ENCODE measurements at places on chromosomes 2 and 18. TPM values are rescaled to one million over a fixed set of nuclear protein-coding genes. Genes with fewer than 3 reads are reported as not detected.
A peak's percentile ranks its signal among the peaks of the same experiment; 100 is the strongest.

- peaks cover 3% of the 10 kb centered on the region for H3K4me1 ChIP-seq
- DNase-seq = no peak
- no peaks in the 10 kb centered on the region for H3K36me3 ChIP-seq
- no peak overlapping the region for H3K27ac ChIP-seq
Measured at GRCh38 chr2:34320056-34320455, 721.0 kb upstream of the FAM98A start.

DNA sequence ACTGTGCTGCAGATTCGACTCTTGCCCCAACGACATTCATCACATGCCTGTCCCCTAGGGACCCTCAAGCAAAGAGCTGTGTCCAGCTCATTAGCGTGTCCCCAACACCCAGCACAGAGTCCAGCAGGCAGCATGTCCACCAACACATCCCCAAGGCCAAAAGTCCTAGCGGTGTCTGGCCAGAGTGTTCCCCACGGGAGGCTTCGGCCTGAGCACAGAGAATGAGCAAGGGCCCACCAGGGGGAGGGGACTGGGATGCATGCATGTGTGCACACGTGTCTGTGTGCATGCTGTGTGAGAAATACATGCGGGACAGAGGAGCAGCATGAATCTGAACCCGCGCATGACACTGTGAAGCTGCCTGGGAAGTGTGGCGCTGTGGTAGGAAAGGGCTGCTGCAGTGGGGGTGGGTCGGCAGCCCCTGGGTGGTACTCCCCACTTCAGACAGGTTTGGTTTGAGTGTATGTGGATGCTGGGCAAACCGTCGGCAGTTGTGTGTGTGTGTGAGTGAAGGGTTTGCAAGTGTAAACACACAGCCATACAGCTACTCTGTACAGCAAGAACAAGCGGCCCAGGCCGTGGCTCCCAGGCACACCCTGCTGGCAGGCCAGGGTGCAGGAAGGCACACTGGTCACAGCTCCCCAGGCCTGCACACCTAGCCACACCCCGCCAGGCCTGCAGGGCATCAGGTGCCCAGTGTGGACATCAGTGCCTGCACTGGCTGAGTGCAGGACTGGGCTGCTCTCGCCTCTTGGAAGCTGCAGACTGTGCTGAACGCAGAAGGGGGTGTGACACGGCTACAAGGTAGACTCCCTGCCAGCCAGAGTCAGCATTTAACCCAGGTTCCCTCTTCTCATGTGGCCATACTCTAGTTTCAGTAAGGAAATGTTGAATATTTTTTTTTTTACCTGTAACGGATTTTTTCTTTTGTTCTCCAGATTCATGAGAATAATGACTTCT is 19.5 kb upstream of the HES6 start:
- H3K4me1 ChIP-seq = peaks cover 22% of the 10 kb centered on the region
- peaks cover 9% of the 10 kb centered on the region for H3K27me3 ChIP-seq
- peak overlapping the region; percentile 16 for H3K4me3 ChIP-seq
- peaks cover 4% of the 10 kb centered on the region for H3K36me3 ChIP-seq
- DNase-seq = no peak
- H3K27ac ChIP-seq = no peak overlapping the region

DNA sequence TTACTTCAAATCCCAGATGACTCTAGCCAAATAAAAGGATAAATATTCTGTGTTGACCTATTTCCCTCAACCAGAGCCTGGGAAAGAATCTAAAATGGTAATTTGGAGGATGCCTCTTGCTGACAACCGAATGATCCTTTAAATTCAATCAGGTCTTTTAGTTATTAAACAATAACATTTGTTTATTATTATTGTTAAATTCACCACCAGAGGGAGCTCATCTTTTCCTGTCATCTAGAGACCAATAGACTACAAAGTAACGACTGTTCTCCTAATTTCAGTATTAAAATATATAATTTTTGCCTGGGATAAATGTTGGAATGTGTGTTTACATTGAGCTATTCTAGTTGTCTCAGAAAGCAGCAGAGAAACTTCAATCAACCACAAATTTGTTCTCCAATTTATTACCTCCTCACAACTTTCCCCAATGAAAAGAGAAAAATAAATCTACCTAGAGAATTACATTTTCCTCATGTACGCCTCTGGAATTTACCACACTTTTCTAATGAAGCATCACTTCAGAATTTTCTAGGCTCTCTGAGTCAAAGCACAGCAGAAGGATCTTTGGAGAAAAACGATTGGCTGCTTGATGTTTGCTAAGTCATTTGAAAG is 142.7 kb downstream of the SCG2 start:
- H3K27me3 ChIP-seq = peaks cover 3% of the 10 kb centered on the region
- H3K27ac ChIP-seq = no peak overlapping the region
- H3K4me3 ChIP-seq = no peak overlapping the region

Gene CHRNG
- total RNA-seq = not detected

DNA sequence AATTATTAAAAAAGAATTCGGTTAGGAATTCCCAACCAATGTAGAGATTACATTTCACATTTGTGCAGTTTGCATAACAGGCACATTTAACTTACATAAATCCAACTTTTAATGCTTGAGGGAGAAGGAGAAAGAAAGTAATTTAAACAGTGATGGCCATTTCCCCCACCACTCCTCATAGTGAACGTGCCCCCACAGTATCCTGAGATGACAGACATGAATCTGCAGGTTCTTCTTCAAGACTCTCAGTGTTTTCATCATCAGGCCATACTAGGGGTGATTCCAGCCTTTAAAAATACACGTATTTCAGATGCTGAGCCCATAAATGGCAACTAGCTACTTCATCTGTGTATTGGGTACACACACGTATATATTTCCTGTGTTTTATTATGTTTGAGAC is 51.3 kb upstream of the WIPF1 start:
- H3K4me1 ChIP-seq = peaks cover 27% of the 10 kb centered on the region
- H3K4me3 ChIP-seq = no peak overlapping the region
- no peaks in the 10 kb centered on the region for H3K27me3 ChIP-seq
- DNase-seq = no peak
- no peak overlapping the region for H3K27ac ChIP-seq
- H3K36me3 ChIP-seq = peaks cover 2% of the 10 kb centered on the region

Gene CDH20
- total RNA-seq = not detected

GRCh38 chr2:60512062-60512622 is 41.3 kb downstream of the BCL11A start:
- no peak overlapping the region for H3K4me3 ChIP-seq
- peaks cover 7% of the 10 kb centered on the region for H3K27me3 ChIP-seq
- H3K36me3 ChIP-seq = no peaks in the 10 kb centered on the region

DNA sequence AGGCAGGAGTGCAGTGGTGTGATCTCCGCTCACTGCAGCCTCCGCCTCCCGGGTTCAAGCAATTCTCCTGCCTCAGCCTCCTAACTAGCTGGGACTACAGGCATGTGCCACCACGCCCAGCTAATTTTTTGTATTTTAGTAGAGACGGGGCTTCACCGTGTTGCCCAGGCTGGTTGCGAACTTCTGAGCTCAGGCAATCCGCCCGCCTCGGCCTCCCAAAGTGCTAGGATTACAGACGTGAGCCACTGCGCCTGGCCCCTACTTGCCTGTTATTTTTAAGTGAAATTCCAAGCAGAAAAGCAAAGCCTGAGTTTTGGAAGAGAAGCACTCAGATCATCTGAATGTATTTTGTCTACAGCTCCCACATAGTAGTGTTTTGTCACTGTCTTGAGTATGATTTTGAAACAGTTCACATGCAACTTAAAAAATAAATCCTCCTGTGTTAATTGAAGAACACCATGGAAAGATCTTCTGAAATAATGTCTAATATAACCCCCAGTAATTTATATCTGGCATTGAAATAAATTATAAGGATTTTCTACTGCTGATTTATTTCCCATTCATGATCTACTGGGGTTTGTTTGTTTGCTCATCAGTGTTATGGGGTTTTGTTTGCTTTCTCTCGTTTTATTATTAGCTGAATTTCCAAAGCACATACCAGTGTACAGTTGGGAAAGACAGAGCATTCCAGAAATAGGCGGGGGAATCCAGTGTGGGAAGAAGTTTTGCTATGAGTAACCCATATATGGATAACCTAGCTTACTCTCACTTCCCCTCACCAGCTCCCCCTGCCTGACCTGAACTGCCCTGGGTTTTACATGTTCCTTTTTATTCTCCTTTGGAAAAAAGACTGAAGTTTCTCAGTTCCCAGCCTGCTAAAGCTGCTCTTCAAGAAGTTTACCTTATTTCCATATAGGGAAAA is 80.1 kb upstream of the MAP3K20 start:
- H3K27ac ChIP-seq = no peak overlapping the region
- H3K36me3 ChIP-seq = no peaks in the 10 kb centered on the region
- H3K27me3 ChIP-seq = peaks cover 3% of the 10 kb centered on the region
- H3K4me1 ChIP-seq = peaks cover 8% of the 10 kb centered on the region

Gene CLEC4F
- 0.23 TPM for total RNA-seq

- peak overlapping the region; percentile 29 for H3K4me3 ChIP-seq
- no peak for DNase-seq
- peaks cover 4% of the 10 kb centered on the region for H3K27me3 ChIP-seq
- H3K4me1 ChIP-seq = peaks cover 53% of the 10 kb centered on the region
Measured at GRCh38 chr2:207126724-207127308, 38.9 kb downstream of the KLF7 start.

Gene UGT1A3
- not detected for total RNA-seq

- H3K36me3 ChIP-seq = no peaks in the 10 kb centered on the region
- H3K27ac ChIP-seq = no peak overlapping the region
- peaks cover 5% of the 10 kb centered on the region for H3K4me1 ChIP-seq
Measured at GRCh38 chr2:178191004-178191508, 3.3 kb upstream of the OSBPL6 start.

Gene KCTD18
- 6.4 TPM for total RNA-seq

DNA sequence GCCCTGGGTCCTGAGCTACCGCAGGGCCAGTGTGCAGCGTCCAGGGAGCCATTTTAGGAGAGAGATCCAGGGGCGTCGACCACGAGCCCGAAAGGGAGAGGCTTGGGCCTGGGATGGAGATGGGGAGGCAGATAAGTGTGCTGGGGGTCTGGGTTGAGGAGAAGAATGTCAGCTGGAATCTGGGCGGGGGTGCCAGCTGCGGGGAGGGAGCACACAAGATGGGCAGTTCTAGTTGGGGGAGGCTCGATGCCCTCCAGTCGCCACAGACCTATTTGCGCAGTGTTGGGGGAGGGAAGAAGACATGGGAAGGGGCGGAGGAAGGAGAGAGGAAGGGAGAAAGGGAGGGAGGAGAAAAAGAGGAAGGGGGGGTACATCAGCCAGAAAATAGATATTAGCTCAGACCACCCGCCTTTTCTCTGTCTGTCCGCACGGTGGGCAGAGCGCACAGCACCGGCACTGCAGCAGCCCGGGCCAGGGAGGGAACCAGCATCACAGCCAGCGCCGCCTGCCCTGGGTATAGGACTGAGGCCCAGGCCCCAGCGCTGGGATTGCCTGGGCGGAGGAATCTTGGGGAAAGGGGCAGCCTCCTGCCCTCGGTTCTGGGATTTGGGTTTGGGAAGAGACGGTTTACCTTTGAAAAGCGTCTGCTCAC is 1.9 kb upstream of the HOXD11 start:
- no peak overlapping the region for H3K4me3 ChIP-seq
- no peak overlapping the region for H3K27ac ChIP-seq
- H3K36me3 ChIP-seq = no peaks in the 10 kb centered on the region
- peaks cover 65% of the 10 kb centered on the region for H3K27me3 ChIP-seq
- H3K4me1 ChIP-seq = peaks cover 20% of the 10 kb centered on the region

DNA sequence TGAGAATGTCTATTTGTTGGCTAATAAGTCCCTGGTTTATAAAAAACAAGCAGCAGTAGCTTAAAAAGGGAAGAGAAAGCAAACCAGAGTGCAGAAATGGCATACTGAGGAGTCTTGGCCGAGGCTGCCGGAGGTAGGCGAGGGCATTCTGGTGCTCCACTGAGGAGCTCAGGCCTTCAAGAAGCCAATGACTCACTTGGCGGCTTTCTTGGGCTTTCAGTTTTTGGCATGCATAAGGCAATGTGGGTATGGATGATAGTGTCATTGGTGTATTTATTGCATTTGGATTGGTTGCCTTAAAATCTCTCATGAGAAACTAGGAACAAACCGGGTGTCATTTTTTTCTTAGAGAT is 119.6 kb upstream of the ARL5A start:
- DNase-seq = no peak
- no peaks in the 10 kb centered on the region for H3K4me1 ChIP-seq
- peaks cover 2% of the 10 kb centered on the region for H3K27me3 ChIP-seq
- H3K36me3 ChIP-seq = peaks cover 4% of the 10 kb centered on the region
- H3K27ac ChIP-seq = no peak overlapping the region
- no peak overlapping the region for H3K4me3 ChIP-seq

Gene UGT1A8
- total RNA-seq = not detected

GRCh38 chr2:54373855-54374254 is 82.3 kb upstream of the SPTBN1 start:
- no peak for DNase-seq
- H3K4me3 ChIP-seq = no peak overlapping the region
- no peak overlapping the region for H3K27ac ChIP-seq
- H3K4me1 ChIP-seq = peaks cover 15% of the 10 kb centered on the region
- H3K27me3 ChIP-seq = peaks cover 3% of the 10 kb centered on the region

- peaks cover 71% of the 10 kb centered on the region for H3K27me3 ChIP-seq
- H3K4me1 ChIP-seq = peaks cover 50% of the 10 kb centered on the region
- H3K27ac ChIP-seq = no peak overlapping the region
- no peak overlapping the region for H3K4me3 ChIP-seq
Measured at GRCh38 chr2:161420406-161421074, 4.4 kb downstream of the TBR1 start.

- H3K36me3 ChIP-seq = no peaks in the 10 kb centered on the region
- H3K4me1 ChIP-seq = no peaks in the 10 kb centered on the region
- no peak for DNase-seq
- H3K27ac ChIP-seq = no peak overlapping the region
- H3K27me3 ChIP-seq = peaks cover 3% of the 10 kb centered on the region
- no peak overlapping the region for H3K4me3 ChIP-seq
Measured at GRCh38 chr2:176565641-176566323, 296.5 kb downstream of the MTX2 start.

Gene MAPRE3
- total RNA-seq = 4.1 TPM

Gene EN1
- total RNA-seq = 0.87 TPM

DNA sequence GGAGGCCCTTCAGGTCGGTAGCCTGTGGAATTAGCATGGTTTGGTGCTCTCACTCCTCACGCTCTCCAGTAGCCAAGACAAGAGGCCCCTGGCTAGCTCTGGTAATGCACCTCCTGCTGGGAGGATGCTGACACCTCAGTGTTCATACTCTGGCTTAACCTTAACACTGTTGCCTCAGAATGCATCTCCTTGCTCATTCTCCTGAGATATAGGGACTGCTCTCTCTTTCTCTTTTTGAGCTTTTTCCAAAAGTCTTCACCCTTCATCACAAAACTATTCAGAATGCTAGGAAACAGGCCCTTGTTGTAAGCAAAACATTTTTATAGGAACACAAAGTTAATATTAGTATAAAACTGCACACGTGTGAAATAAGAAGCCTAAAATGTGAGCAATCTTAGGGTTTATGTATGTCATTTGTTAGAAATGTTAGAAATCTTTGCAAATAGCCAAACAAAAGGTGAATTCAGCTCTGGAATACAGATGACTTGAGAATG is 17.3 kb upstream of the IMPA2 start:
- H3K4me3 ChIP-seq = no peak overlapping the region
- H3K36me3 ChIP-seq = no peaks in the 10 kb centered on the region
- no peaks in the 10 kb centered on the region for H3K4me1 ChIP-seq
- DNase-seq = no peak
- H3K27ac ChIP-seq = no peak overlapping the region

DNA sequence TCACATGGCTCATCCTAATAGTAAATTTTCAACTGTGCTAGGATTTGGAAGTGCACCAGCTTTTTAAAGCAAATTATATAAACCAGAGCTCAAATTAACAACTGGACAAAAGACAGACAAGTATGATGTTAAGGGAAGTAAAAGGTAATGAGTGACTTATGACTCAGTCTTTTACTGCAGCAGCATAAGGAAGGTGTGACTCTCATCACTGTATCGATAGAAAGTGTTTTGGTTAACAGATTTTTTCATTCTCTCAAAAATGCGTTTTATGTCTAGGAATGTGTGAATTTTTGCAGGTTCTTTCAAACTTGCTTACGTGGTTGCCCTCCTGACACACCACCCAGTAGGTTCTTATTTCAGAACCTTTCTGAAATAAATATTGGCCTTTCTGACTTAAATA is 244.2 kb upstream of the BOD1L2 start:
- no peak overlapping the region for H3K4me3 ChIP-seq
- no peak for DNase-seq
- H3K36me3 ChIP-seq = no peaks in the 10 kb centered on the region

All from endothelial cell (in vitro differentiated cells).